ENCODE measurements at places on chromosomes 11 and 22. TPM values are rescaled to one million over a fixed set of nuclear protein-coding genes. Genes with fewer than 3 reads are reported as not detected.

The NAGA gene
- total RNA-seq: 30.5 TPM

The LDLRAD3 gene
- 0.10 TPM for total RNA-seq

The OR51B4 gene
- total RNA-seq: not detected

The MPEG1 gene
- not detected for total RNA-seq

The LRRC51 gene
- total RNA-seq: 8.3 TPM

The MMP11 gene
- total RNA-seq: 0.70 TPM

DNA sequence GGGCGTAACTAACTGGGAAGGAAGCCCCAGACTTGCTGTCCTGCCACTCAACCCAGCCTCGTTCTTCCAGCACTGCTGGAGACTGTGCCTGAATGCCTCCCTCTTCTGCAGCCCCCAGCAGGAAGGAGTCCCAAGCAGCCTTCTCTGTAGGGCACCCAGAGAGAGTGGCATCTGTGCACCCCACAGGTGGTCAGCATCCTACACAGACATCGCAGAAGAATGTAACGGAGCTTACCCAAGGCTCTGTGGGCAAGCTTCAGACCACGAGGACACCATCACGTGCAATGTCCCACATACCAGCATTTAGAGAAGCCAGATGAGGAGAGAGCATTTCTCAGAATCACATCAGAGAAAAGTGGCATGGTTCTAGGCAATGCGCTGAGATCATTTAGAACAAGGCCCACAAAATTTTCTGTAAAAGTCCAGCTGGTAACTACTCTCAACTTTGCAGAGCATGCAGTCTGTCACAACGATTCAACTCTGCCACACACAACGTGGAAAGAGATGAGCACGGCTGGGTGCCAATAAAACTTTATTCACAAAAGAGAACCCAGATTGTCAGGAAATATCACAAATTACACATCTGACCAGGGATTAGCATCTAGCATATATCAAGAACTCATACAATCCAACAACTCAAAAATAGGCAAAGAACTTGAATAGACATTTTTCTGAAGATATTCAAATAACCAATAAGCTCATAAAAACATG lies 33.4 kb downstream of the SHANK2 start:
- no peak for DNase-seq

DNA sequence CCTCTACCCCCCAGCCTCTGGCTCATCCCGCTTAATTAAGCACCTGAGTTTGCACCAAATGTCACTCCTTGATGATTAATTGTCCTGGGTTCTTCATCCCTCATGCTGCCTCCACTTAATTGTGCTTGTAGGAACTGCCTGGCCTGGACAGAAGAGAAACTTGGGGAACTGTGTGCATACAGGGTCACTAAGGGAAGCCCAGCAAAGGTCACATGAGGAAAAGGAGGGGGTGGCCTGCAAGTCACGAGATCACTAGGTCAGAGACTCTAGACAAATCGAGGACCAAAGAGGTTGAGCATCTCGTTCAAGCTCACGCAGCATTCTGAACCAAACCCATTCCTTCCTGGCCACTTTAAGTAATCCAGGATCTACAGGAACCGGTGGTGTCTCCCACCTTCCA lies 75.8 kb downstream of the PDE2A start:
- no peak for DNase-seq

GRCh38 chr22:50713571-50714056 lies 24.4 kb upstream of the ACR start:
- no peak for DNase-seq

- peak; percentile 45 for DNase-seq
Measured at GRCh38 chr11:65274735-65275682, 13.2 kb downstream of the POLA2 start.

GRCh38 chr22:32309585-32310251 lies 47.9 kb upstream of the RFPL3 start:
- no peak for DNase-seq

DNA sequence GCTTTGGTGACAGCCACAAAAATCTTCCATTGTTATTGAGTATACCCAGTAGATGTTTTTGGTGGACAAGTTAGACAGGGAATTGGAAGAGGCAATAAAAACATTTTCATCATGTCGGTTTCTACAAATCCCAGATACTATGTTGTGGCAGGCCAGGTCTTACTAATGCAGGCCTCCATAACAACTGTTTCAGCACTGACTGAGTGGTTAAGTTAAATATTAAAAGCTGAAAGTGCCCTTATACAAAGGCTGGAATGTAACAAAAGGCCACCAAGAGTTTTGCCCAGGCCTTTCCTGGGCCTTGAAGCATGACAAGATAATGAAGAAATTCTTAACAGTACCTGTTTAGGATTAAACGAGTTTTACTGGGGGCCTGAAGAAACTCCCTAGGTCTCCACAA lies 29.3 kb downstream of the DMC1 start:
- DNase-seq: no peak

DNA sequence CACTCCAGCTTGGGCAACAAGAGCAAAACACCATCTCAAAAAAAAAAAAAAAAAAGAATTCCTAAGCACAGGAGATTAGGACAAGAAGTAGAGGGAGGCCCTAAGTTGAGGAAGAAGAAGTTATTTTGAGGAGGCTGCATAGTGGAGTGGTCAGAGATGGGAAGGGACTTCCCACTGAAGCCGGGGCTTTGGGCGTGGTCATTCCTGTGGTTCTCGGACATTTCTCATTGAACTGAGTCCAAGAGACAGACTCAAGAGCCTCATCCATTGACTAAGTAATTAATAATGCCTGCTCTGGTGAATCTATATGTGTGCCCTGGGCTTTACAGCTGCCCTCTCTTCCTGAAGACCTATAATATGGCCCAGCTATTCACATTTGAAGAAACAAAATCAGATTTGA lies 53.2 kb upstream of the FTH1 start:
- DNase-seq: no peak

- no peak for DNase-seq
Measured at GRCh38 chr11:60862171-60862570, 5.2 kb upstream of the ZP1 start.

DNA sequence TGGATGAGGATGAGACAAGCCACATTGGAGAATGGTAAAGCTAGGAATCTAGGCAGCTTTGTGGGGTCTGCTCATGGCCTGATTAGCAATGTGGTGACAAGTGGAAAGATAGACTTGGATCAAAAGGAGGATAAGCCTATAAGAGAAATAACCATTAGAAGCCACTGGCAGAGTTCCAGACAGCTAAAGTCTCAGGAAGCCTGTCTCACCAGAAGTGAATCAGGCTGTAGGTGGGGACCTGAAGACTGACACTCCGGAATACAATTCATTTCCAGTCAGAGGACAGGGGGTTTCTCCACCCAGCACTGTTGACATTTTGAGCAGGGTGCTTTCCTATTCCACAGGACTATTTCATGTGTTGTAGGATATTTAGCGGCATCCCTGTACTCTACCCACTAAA lies 129.7 kb downstream of the ARHGAP42 start:
- no peak for DNase-seq

- DNase-seq: no peak
Measured at GRCh38 chr11:33052231-33052630, 12.9 kb downstream of the TCP11L1 start.

DNA sequence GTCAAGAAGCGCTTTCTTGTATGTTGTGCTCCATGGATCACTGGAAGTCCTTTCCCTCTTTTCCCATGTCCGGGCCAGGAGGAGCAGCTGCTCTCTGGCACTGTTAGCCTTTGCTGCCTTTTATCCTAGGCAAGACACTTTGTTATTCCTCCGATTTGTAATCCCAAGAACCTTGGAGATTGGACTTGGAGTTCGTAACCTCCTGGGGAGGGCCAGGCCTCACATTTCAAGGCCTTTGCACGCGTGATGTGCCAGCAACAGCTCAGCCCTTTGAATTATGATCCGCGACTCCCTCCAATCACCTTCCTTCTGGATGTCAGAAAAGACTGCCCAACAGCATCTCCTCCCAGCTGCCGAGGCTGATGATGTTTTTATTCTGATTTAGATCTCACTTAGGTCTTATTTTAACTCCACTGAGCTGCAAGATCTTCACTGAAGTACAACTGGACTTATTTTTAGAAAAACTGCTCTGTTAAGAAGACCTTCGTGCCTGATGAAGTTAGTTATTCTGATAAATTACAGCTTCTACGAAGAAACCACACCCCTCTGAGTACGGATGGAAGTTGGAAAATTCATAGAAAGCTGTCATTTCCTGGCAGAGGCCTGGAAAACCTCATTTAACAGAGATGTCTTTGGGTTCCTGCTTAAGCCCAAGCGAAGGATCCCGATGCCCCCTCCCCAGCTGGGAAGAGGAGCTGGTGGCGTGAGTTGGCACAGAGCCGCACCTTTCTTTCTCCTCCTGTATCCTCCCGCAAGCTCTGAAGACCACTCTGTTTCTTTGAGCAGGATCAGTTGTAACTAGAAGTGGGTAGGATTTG lies 62.4 kb downstream of the PARVB start:
- no peak for DNase-seq

GRCh38 chr11:122360875-122361274 lies 244.9 kb upstream of the BLID start:
- DNase-seq: no peak

DNA sequence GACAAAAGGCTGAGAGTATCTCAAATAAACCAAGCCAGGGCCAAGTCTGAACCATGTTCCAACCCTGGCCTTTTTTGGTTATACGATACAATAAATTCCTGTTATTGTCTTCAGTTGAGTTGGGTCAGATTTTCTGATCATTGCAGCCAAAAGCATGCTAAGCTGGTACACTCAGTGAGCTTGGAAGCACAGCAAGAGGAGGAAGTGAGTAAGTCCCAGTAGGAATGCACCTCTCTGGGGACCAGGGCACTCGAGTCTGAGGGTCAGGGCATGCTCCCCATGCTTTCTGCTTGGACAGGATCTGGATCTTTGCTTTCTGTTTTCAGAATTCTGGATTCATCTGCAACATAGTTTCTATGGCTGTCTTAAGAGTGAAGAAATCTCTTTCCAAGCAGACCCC lies 73.1 kb downstream of the TMPRSS5 start:
- no peak for DNase-seq
